Stimulated activated naive CD8-positive, alpha-beta T cell treated with anti-CD3 and anti-CD28 coated beads, Interleukin-15, Interleukin-2, amounts not matched to agents 100 U/mL and 50 U/mL, for 24 hours (primary cell): ENCODE measurements at places on chromosomes 7 and 10.

- no peak for DNase-seq
These were observed 20.4 kb downstream of the KNDC1 start for GRCh38 chr10:133180192-133180964.

DNA sequence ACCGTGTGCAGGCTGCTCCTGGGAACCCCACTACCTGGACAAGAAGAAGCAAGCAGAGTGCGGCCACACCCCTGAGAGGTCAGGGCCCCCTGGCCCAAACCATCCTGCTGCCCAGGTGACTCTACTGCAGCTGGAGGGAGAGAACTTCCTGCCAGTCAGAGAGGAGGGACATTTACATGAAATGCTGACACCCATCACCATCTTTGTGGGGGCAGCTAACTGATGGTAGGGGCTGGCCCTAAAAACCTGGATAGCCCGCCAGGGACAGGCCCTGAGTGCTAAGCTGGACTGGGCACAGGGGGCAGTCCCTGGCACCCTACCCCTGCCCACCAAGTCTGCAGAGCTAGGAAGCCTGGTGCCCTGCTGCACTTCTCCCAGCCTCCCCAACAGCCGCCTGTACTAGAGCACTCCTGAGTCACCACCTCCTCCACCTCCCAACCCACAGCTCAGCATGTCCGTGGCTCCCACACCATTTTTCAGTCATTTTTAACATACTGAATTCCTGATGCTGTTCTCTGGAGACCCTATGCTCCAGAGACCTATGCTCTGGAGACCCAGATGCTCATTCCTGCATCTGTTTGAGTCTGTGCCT is 27.5 kb downstream of the DPCD start:
- no peak for DNase-seq

- DNase-seq, result no peak
These were observed 5.1 kb downstream of the KAZALD1 start for GRCh38 chr10:101066896-101067355.

GRCh38 chr7:155198196-155198892 is 99.3 kb upstream of the INSIG1 start:
- DNase-seq, result no peak

DNA sequence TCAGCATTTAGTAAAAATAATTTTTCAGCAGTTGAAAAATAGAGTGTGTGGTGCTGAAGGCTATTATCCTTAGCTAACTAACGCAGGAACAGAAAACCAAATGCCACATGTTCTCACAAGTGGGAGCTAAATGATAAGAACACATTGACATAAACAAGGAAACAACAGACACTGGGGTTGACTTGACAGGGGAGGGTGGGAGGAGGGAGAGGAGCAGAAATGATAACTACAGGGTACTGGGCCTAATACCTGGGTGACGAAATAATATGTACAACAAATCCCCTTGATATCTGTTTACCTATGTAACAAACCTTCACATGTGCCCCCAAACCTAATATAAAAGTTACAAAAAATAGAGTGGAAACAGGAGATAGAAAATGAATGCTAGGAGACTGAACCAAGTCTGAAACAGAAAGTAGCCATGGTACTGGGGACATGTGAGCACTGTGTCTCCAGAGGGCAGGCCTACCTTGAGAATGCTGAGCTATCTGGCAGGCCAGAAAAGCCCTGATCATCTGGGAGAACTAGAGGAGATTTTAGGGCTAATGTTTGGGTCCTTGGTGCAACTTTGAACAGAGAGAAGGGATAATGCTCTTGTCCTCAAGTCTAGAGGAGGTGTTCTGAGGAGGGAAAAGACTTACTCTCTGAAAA is 4.7 kb upstream of the EFCAB10 start:
- DNase-seq, result no peak

DNA sequence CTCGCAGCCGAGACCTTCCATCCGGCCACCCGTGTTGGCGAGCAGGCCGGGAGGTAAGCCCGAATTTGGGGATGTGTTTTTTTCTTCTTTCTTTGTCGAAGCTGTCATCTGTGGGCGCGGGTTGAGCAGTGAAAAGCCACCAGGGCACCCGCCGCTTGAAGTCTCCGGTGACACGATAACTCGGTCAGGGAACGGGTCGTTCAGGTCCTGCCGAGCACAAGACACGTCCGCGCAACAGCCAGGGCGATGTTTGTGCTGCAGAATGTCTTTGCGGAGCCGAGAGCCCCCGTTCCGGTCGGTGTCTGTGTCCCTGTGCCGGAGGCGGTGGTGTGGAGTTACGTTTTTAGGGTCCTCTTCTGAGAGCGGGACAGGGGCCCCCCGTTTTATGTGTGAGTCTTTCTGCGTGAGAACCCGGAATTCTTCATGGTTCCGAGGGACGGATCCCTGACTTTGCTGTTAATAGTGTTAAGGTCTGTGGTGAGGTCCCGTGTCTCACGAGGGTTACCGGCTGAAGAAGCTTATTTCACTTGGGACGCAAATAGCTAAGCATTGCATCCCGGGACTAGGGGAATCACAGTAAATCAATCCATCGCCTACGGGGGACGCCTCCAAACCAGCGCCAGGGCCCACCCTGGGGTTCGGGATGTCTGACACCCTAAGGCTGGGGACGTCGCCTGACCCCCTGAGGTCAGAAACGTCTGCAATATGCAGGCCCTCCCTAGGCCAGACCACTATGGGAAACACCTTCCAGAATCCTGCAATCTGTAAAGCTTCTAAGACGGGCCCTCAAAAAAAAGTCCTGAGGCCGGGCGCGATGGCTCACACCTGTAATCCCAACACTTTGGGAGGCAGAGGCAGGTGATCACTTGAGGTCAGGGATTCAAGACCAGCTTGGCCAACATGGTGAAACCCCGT is 99.5 kb downstream of the ELFN1 start:
- DNase-seq, result no peak

- DNase-seq, result no peak
These were observed 38.5 kb downstream of the EN2 start for GRCh38 chr7:155496267-155497005.

DNA sequence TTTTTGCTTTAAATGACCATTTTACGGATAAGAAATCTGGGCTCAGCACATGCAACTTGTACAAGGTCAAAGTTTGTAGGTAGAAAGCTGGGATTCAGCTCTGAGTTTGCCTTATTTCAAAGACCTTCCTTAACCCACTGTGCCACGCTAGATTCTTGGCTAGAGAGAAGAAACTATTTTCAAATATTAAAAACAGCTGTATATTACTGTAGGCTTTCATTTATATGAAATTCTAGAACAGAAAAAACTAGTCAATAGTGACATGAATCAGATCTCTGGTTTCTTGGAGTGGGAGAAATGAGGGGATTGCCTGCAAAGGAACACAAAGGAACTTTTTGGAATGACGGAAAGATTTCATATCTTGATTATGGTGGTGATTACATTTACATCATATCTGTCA is 53.0 kb upstream of the C1GALT1 start:
- no peak for DNase-seq
